ENCODE measurements at places on chromosomes 7 and 10. TPM values are rescaled to one million over a fixed set of nuclear protein-coding genes. Genes with fewer than 3 reads are reported as not detected.

DNA sequence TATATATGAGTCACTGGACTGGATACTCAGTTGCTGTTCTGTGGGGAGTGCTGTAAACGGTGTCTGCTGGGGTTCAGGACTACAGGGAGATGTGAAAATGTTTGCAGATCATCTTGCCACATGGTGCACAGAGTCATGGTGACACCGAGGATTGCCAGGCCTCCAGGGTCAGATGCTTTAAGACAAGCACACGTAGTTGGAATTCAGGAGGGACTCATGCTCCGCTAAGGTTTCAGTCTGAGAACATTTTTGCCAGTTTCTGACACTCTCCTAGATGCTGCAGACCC is 211.3 kb downstream of the CXCL12 start:
- no peak for DNase-seq

DNA sequence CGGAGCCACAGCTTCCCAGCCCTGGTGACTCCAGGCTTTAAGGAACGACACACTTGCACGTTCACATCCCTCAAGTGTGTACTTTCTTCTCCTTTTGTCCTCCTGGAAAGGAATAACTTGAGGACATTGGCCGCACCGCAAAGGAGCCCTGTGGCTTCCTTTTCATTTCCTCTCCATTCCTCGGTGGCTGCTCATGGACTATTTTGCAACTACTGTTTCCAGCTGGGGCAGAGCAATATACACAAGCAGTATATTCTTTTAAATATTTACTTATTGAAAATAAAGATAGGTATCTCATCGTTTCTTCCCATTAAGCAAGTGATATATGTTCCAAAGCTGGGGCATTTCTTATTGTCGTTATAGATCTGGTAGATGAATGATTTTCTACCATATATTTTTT is 97.2 kb upstream of the LYZL1 start:
- no peak for DNase-seq

GRCh38 chr7:29009947-29010346 is 51.8 kb upstream of the TRIL start:
- DNase-seq, result no peak

Gene PNLIPRP1
- not detected for total RNA-seq

DNA sequence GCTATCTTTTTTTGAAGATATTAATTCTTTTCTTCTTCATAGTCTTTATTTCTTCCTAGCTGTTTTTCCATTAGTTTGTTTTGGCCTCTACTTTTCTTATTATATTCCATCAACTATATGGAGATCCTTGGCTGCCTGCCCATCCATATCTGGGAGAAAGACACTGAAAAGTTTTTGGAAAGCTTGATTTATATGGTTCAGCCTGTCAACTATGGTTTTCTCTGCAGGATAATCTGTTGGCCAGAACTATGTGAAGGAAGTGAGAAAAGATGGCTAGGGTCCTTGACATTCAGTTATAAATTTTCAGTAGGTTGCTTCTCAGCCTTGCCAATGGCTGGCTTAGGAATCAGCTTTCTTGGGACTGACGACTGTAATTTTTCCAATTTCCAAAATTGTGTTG is 10.0 kb upstream of the CDK14 start:
- DNase-seq, result no peak

- DNase-seq, result no peak
Measured at GRCh38 chr7:100095704-100096103, 5.5 kb downstream of the MCM7 start.

GRCh38 chr7:117955046-117955445 is 81.8 kb upstream of the CTTNBP2 start:
- DNase-seq, result no peak

GRCh38 chr7:47721670-47722069 is 139.8 kb upstream of the TNS3 start:
- no peak for DNase-seq

Gene ARID5B
- 56.8 TPM for total RNA-seq

GRCh38 chr10:74186678-74187077 is 35.7 kb downstream of the ADK start:
- no peak for DNase-seq

DNA sequence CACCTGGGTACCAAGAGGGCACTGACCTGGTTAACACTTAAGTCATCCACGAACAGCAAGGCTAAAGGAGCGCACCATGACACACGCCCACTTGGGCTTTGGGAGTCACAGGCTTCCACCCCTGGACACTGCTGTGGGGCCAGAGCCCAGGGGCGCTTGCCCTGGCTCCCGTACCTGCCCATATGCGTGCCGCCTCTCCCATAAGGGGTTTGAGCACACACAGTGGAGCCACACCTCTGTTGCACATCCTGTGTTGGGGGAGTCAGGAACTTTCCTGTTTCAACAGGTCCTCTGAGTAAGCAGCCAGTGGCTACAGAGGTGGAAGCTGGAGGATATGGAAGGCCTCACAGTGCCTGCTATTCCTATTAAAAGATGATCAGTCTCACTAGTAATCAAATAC is 152.0 kb downstream of the REEP3 start:
- DNase-seq, result no peak

DNA sequence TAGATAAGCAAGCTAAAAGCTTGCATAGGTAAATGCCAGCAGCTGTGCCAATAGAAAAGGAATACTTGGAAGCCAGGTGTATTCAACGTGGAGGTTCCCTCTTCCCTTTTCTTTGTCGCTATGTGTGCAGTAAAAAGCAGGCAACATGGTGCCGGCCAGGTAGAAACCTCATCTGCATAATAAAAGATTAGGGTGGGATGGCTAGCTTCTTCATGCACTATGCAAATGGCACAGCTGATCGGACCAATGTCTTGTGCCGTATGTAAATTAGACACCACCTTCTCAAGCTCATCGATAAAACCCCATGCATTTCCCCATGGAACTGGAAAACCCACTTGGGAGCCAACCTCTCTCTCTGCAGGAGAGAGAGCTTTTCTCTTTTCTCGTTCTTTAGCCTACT is 150.9 kb upstream of the FOXK1 start:
- DNase-seq, result no peak

Gene GFRA1
- total RNA-seq, result 2.9 TPM

DNA sequence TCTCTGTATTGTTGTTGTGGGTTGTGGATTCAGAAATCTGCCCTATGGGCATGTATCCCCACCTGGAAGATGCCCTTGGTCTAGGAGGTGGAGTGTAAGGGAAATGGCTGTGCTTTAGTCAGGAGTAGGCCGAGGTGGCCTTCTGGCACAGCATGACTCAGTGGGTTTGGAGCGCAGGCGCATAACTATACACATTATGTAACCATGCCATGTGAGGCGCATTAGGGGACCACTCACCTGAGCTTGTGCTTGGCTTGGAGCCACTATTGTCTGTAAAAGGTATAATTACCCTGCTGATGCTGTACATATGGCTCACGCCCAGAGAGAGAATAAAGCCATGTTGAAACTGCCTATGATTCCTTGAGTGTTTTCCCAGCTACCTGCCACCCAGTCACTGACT is 20.6 kb upstream of the ADAMTS14 start:
- DNase-seq, result no peak

Gene TAF5
- total RNA-seq, result 6.6 TPM

Gene A1CF
- 47.6 TPM for total RNA-seq

DNA sequence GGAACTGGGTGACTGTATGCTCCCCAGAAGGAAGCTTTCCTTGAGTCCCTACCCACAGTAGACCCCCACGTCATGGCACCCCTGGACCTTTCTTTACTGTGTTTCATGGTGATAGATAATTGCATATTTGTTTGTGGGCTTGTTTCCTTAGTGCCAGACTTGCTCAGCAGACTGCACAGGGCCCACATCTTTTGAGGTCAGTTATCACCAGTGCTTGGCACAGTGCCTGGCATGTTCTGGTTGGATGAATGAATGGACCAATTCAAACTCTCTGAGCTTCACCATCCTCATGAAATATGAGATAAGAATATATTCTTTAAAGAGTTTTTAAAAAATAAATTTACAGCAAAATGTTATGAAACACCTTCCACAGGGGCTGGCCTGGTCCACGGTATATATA is 78.4 kb upstream of the EMX2 start:
- no peak for DNase-seq

DNA sequence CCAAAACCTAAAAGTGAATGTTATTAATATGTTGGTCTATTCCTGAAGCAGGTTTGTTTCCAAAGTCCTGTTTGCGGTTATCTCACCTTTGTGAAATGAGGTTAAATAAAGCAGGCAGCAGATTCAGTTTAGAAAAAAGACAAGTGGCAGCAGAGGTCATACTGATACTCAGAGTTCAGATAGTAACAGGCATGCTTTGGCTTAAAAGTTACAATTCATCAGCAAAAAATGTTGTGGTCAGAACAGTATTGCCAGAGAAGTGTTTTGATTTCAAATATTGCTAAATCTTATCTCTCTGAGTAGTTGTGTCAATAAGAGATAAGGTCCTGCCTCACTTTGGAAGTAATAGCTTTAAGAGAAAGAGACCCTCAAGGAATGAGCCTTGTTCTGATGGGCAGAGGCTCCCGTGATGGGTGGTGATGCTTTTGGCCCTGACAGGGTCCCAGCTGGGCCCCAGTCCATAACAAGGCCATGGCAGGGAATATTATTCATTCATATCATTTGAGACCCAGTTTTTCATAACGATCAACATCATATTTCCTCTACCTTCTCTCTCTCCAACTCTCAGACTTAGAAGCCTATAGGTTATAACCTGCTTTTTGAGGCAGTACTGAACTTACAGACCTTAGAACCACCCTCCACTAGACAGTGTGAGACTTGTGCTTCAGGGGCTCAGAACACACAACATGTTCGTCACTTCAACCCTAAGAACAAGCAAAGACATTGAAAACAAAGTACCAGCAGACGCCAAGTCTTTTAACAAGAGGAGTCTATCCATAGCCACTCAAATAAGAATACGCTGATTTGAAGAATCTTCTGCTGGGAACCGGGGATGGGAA is 58.5 kb upstream of the AHR start:
- DNase-seq, result peak; percentile 6

DNA sequence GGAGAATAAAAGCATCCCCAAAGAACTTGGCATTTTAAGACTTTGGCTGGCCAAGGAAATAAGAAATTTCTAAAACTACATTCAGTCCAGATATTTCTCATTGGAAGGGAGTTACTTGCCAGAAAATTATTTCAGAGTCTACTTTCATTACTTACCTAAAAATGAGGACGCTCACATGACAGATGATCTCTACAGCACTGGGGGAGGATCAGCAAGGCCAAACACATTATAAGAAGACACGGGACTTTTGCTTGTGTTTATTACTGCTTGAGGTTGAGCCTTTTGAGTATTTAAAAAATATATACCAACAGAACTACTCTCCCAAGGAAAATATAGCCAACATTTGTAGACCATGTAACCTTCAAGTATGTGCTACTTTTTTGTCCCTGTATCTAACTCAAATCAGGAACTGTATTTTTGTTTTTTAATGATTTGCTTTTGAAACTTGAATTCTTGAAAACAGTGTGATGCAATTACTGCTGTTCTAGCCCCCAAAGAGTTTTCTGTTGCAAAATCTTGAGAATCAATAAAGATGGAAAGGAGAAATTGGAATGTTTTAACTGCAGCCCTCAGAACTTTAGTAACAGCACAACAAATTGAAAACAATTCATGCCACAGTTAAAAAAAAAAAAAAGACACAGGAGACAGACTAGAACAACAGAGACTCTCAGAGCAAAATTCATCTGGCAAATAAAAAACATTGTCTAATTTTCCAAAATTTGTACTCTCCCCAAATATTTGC is 128.1 kb downstream of the ZNF438 start:
- no peak for DNase-seq

DNA sequence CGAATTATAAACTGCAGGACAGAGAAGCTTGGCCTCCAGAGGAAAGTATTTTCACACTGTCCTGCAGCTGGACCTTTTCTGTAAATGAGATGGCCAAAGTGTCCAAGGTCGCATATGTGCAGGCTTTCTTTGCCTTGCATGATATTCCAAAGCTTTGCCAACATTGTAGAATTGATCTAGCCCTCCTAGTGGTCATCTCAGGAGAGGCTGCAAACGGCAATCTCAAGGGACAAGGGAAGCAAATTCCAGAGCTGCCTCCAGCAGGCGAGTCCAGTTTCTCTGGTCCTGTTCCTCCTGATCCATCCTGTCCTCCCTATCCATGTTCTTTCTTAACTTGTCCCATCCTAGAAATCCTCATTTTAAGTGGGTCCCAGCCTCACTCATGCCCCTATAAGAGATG is 373.4 kb upstream of the PCDH15 start:
- no peak for DNase-seq

Gene AKR1C4
- total RNA-seq, result 1.7 TPM

- DNase-seq, result no peak
Measured at GRCh38 chr7:127474457-127474856, 81.9 kb upstream of the ZNF800 start.

DNA sequence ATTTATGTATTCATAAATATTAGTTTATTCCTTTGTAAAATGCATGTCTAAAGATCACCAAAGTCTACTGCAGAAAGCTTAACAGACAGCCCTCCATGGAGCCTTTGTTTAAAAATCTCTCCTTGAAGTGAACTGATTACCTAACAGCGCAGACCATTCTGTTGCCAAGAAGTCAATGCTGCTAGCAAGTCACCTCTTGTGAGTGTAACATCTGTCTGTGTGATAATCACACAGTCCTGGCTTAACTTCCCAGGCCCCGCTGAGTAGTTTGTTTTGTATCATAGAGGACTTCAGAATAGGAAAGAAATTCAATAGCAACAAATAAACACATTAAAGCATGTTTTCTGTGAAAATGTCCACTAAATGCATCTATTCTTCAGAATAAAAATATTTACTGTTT is 435.3 kb upstream of the IGFBP3 start:
- no peak for DNase-seq

DNA sequence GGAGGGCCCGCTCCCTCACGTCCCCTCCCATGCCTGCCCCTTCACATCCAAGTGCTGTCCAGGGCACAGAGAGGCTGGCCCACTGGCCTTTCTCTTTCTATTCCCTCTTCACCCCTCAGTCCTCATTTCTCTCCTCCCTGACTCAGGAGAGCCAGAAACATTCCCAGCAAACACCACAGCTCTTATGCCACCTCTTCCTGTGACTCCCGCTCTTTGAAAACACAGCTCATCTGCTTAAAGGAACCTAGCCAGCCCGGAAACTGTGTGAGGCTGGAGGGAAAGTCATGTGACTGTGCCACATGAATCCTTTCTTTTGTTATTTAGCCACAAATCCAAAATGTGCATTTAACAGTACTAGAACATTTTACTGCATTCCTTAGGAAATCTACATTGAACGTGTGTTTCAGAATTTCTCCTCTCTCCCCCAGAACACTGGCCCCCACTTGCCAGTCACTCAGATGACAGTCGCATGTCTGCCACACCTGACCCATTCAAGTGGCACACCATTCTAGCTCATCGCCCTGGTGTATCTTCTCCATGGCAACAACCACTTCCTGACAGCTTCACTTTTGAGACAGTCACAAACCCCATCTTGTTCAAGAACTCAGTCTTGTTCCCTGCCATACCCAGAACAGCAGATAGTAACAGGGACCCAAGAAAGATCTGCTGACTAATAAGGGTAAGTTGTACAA is 42.8 kb downstream of the GRB10 start:
- no peak for DNase-seq

Gene GIMAP5
- 1.2 TPM for total RNA-seq

DNA sequence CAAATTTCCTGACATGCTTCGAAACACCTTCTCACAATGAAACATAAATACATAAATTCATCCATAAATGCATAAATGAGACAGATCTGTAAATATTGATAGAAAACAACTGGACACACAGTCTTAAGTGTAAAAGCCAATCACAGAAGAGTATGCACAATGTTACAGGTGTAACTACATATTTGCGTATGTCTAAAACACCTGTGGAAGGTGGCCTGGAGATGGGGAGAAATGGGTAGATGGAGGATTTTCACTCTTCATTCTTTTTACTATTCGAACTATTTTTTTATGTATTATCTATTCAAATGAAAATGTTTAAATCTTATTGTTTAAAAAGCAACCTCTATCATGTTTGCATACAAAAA is 860 bp downstream of the IQUB start:
- DNase-seq, result no peak
